ENCODE measurements at places on chromosomes 6 and 20.
A peak's percentile ranks its signal among the peaks of the same experiment; 100 is the strongest.

GRCh38 chr6:150149146-150149545 lies 6.3 kb downstream of the PPP1R14C start:
- no peak for DNase-seq

DNA sequence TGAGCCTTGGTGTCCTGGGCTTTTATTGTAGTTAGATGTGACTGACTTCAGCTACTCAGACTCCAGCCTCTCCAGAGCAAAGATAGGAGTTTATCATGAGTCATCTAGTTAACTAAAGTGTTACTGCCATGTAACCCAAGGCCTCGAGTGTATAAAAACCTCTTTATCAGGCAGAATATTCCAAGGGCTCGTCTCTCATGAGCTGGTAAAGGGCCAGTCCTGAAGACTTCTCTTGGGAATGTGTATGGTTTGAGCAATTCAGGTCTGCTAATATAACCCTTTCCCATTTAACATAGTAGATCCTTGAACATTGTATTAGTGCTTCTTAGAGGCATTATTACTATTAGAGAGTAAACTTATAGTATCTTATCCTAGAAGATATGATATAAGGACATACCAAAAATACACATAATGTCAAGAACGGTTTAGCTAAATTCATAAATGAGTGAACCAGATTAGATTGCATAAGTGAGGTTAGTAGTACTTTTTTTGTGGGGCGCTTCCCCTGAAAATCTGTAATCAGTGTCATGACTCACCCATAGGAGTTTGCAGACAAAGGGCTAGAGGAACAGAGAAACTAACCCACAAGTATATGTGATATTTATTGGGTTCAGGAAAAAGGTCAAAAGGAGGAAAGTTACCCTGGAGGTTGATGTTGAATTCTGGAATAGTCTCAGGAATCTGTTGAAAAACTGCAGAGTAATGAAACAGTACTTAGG lies 16.0 kb downstream of the DSE start:
- peak; percentile 33 for DNase-seq

DNA sequence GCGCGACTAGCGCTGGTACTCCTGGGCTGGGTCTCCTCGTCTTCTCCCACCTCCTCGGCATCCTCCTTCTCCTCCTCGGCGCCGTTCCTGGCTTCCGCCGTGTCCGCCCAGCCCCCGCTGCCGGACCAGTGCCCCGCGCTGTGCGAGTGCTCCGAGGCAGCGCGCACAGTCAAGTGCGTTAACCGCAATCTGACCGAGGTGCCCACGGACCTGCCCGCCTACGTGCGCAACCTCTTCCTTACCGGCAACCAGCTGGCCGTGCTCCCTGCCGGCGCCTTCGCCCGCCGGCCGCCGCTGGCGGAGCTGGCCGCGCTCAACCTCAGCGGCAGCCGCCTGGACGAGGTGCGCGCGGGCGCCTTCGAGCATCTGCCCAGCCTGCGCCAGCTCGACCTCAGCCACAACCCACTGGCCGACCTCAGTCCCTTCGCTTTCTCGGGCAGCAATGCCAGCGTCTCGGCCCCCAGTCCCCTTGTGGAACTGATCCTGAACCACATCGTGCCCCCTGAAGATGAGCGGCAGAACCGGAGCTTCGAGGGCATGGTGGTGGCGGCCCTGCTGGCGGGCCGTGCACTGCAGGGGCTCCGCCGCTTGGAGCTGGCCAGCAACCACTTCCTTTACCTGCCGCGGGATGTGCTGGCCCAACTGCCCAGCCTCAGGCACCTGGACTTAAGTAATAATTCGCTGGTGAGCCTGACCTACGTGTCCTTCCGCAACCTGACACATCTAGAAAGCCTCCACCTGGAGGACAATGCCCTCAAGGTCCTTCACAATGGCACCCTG lies 1.6 kb downstream of the TPBG start:
- no peak for DNase-seq

- no peak for DNase-seq
These were observed 272.4 kb downstream of the GMDS start for GRCh38 chr6:1972962-1973361.

- DNase-seq = no peak
These were observed 11.7 kb downstream of the SMLR1 start for GRCh38 chr6:130838951-130839350.

- no peak for DNase-seq
These were observed 293.4 kb downstream of the TFAP2C start for GRCh38 chr20:56922497-56922896.

DNA sequence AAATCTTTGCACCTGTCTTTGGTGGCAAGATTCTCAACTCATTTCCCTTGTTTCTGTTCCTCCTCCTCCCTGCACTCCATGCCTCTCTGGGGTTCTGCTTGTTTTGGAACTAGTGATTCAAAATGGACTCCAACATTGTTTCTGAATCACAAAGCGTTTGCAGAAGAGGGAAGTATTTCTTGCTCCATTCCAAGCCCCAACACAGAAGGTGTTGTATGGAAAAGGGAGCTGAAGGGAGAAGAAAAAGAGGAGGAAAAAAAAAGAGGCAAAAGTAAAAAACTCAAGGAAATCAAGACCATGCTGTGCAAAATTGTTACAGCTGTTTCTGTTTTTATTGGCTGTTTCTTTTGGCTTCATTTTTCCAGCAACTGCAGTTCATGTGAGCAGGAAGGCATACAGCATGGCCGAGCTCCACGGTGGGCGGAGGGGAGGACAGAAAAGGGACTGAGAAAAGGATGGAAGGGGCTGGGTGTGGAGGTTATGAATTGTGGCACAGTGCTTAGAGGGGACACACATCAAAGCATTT lies 66.9 kb upstream of the PRL start:
- no peak for DNase-seq

- DNase-seq = no peak
These were observed 82.9 kb downstream of the KIF6 start for GRCh38 chr6:39642270-39642669.

DNA sequence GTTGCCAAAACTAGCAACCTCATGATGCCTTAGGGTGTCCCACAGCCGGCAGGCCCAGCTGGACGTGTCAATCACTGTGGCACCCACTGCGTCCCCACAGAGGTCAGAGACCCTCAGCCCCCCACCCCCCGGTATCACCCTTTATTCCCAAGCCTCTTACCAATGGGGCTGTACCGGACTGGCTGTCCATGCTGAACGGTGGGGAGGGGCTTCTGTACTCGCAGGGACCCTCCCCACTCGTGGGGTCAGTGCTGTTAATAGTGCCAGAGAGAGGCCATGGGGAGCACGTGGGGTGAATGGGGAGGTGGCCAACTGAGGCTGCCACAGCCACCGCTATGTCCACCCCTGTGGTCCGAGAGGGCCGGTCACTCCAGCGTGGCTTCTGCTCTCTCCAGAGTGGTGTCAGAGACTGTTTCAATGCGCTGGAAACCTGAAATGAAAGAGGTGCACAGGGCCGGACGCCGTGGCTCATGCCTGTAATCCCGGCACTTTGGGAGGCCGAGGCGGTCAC lies 68.6 kb downstream of the THBS2 start:
- DNase-seq = no peak

GRCh38 chr6:160963651-160964050 lies 27.9 kb upstream of the MAP3K4 start:
- DNase-seq = no peak

DNA sequence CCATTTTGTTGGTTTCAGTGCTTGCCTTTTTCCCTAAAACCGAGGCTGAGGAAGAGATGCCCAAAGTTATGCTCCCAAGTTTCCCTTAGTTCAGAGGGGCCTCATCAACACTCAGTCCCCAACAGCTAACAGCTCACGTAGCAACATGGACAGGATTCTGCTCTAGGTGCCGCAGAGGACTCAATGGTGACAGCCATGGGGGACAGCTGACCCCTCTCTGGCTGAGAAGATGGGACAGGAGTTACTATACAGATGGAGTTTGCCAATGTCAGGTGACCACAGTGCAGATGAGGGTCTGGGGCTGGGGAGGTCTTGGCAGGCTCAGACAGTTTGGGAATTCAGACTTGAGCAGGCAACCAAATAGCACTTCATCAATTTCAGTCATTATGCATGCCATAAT lies 67.3 kb downstream of the NPEPL1 start:
- DNase-seq = no peak

- DNase-seq = no peak
These were observed 26.8 kb upstream of the SLC35B3 start for GRCh38 chr6:8462169-8462568.

GRCh38 chr20:56194042-56194441 lies 54.5 kb upstream of the MC3R start:
- no peak for DNase-seq

DNA sequence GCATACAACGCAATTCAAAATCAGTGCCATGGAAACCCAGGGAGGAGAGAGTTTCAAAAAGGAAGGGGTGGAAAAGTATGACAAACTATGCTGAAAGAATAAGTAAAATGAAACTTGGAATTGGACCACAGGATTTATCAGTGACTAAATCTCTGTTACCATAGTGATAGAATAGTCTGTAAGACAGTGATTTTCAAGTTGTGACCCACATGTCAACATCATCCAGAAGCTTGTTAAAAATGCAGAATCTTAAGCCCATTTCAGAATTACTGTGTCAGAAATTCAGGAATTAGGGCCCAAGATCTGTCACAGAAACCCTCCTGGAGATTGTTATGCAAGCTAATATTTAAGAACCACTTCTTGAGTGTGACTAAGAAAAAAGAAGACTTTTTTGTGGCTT lies 417.7 kb upstream of the JAG1 start:
- DNase-seq = no peak

- DNase-seq = no peak
These were observed 195.6 kb upstream of the PMEPA1 start for GRCh38 chr20:57905448-57905847.

- DNase-seq = no peak
These were observed 9.5 kb upstream of the UQCC1 start for GRCh38 chr20:35421322-35421721.

DNA sequence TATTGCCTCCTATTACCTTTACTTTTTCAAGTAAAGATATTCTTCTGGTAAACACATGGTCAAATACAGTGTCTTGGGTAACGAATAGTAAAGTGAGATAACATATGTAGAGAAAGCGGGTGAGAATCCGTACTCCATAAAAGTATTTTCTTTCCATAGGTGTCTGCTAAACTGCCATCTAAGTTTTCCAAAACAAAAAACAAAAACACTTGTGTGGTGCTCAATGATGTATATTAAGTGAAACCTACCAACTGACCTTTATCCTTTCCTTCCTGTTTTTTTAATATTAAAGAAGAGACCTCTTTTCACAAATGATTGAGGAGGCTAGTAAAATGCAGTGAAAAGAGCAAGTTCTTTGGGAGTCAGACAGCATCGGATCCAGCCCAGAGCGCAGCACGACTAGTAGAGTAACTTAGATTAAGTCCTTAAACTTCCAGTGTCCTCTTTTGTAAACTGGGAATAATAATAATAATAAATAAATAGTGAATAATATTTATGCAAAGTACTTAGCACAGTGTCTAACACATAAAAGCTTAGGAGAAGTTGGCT lies 437 bp upstream of the CDKAL1 start:
- DNase-seq = no peak

GRCh38 chr6:124535746-124536145 lies 426.5 kb upstream of the RNF217 start:
- DNase-seq = no peak

Measured in CD4-positive, alpha-beta T cell treated with Interleukin-2 at 100 ng/mL for 4 hours (primary cell).